K562 (cell line): ENCODE measurements at places on chromosomes 12 and 14.

- no peak overlapping the region for H3K27ac ChIP-seq
- no peak overlapping the region for H3K4me3 ChIP-seq
- no peaks in the 10 kb centered on the region for H3K36me3 ChIP-seq
- H3K27me3 ChIP-seq: no peaks in the 10 kb centered on the region
These were observed 167.8 kb downstream of the TMEM117 start for GRCh38 chr12:44003721-44004120.

DNA sequence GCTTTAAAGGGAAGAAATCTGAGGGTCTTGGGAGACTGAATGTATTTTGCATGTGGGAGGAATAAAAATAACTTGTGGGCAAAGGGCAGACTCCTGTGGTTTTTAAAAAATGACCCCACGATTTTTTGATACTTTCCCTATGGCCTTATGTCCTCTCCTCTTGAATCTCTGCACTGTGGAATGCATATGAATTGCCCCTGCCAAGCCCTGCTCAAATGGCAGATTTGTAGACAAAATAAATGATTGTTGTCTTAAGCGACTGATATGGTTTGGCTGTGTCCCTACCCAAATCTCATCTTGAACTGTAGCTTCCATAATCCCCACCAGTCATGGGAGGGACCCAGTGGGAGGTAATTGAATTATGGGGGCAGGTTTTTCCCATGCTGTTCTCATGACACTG, 223.8 kb downstream of the DACT1 start:
- H3K27ac ChIP-seq: no peak overlapping the region
- H3K4me3 ChIP-seq: no peak overlapping the region
- no peaks in the 10 kb centered on the region for H3K4me1 ChIP-seq

- no peak for DNase-seq
- H3K4me3 ChIP-seq: no peak overlapping the region
- H3K36me3 ChIP-seq: no peaks in the 10 kb centered on the region
- H3K27ac ChIP-seq: no peak overlapping the region
- H3K4me1 ChIP-seq: peaks cover 7% of the 10 kb centered on the region; the same call in 2 of the 3 replicates
These were observed 5.1 kb upstream of the ENDOU start for GRCh38 chr12:47730341-47730744.

DNA sequence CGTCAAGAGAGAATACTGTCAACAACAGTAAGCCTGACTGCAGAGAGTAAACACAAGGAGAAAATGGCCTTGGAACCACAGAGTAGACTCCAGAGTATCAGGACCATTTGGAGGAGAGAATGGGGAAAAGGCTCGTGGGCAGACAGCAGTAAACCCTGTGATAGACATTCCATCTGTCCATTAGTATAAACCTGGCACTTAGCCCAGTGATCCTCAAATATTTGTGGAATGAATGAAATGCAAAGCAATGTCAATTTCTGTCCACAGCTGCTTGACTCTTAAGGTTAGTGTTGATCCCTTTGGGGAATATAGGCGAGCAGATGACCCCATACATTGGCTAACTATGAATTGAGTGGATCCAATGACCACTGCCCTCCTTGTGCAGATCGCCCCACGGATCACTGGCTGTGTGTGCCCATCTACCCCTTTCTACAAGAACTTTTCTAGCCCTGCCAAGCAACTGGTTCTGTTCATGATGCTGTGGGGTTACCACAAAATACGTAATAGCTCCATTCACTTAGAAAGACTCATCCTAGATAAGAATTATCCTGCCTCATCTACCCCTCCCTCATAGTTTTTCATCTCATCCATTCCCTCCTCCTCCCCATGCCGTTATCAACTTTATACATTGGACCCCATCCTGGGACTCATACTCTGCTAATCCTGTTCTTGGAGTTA, 846.8 kb downstream of the NRXN3 start:
- H3K4me3 ChIP-seq: no peak overlapping the region
- no peak overlapping the region for H3K27ac ChIP-seq
- no peaks in the 10 kb centered on the region for H3K4me1 ChIP-seq
- DNase-seq: no peak

- no peaks in the 10 kb centered on the region for H3K27me3 ChIP-seq
- H3K4me1 ChIP-seq: no peaks in the 10 kb centered on the region
- H3K27ac ChIP-seq: no peak overlapping the region
- no peak overlapping the region for H3K4me3 ChIP-seq
- H3K36me3 ChIP-seq: no peaks in the 10 kb centered on the region
These were observed 269.0 kb downstream of the KCNH5 start for GRCh38 chr14:62776300-62776699.

DNA sequence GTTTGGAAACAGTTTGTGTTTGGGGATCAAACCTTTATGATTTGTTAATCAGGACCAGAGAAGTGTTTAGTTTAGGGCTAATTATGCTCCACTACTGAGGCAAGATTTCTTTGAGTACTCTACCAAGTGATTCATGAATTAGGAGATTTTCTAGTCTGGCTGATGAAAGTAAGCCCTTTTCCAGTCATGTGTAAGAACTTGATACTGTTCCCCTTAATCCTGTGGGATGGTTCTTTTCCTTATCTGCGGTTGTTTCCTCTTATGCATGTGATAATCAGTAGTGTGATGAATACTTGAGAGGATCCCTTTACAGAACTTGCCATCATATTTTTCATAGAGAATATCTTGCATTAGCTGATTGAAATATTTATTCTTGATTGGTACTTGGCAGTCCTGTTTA, 42.1 kb downstream of the DYRK2 start:
- H3K4me3 ChIP-seq: no peak overlapping the region
- H3K4me1 ChIP-seq: no peaks in the 10 kb centered on the region
- H3K27ac ChIP-seq: no peak overlapping the region

DNA sequence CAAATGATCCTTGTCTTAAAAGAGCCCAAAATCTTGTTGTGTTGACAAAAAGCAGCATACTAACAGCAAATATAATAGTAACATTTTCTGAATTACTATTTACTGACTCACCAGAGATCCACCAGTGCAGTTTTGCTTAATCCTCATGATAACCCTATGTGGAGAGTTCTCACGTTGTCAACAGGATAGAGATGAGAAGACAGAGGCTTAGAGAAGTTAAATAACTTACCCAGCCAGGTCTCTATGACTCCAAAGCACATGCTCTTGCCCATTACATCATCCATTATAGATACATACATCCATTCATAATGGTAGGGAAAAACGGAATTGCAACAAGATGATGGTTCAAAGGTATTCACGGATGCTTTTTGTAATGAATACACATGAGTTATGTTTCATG, 111.9 kb downstream of the PAX9 start:
- H3K4me1 ChIP-seq: peaks cover 11% of the 10 kb centered on the region; the same call in 2 of the 3 replicates
- H3K36me3 ChIP-seq: no peaks in the 10 kb centered on the region
- H3K4me3 ChIP-seq: no peak overlapping the region
- no peak for DNase-seq
- H3K27me3 ChIP-seq: no peaks in the 10 kb centered on the region

DNA sequence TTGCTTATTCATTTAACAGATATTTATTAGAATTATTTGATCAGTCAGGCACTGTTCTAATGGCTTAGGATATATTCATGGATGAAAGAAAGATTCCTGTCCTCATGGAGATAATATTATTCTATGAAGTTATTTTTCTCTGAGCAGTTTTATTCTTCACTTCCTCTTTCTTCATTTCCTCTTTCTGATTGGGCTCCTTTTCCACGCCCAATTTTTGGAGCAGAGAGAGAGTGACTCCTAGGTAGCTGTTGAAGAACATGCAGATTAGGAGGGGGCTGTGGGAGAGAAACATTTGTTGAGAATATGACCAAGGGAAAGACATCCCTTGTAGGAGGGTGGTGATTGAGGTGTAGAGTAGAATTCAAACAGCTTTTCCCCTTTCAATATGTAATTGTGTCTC, 6.0 kb upstream of the YARS2 start:
- H3K4me3 ChIP-seq: no peak overlapping the region
- H3K27ac ChIP-seq: no peak overlapping the region
- H3K36me3 ChIP-seq: no peaks in the 10 kb centered on the region
- DNase-seq: no peak
- H3K27me3 ChIP-seq: no peaks in the 10 kb centered on the region

DNA sequence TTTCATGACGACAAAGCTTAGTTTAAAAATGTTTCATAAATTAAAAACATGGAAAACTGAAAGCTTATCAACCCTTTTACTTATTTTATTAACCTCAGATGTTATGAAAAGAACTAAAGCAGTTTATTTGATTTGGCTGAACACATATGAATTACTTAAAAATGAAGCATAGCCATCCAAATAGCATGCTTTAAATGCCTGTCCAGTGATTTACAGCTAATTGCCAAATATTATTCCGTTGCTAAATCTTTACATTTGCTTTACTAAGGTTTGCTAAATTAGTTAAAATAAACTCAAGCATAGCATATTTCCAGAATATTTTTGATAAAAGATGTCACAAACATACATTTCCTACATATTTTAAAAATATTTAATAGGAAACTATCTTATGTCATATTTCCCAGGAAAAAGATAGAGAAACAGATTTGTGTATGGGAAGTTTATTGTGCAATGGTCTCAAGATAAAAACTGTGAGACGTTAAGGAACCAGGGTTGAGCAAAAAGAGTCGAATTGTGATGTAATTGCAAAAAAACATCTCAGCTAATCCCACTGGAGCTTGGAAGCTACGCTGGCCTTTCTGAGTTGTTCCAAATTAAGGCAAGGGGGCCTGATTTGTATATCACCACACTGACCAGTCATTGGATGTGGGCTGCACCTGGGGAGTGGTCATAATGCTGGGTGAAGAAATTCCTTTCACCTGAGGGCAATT, 25.8 kb downstream of the GPR135 start:
- no peaks in the 10 kb centered on the region for H3K4me1 ChIP-seq
- H3K27ac ChIP-seq: no peak overlapping the region
- H3K36me3 ChIP-seq: no peaks in the 10 kb centered on the region
- H3K4me3 ChIP-seq: no peak overlapping the region

GRCh38 chr14:81309511-81309910, 88.8 kb upstream of the GTF2A1 start:
- peaks cover 27% of the 10 kb centered on the region; the same call in 2 of the 3 replicates for H3K36me3 ChIP-seq
- H3K27ac ChIP-seq: no peak overlapping the region
- no peak overlapping the region for H3K4me3 ChIP-seq
- DNase-seq: no peak
- H3K27me3 ChIP-seq: no peaks in the 10 kb centered on the region

- no peaks in the 10 kb centered on the region for H3K36me3 ChIP-seq
- no peak overlapping the region for H3K4me3 ChIP-seq
- no peaks in the 10 kb centered on the region for H3K4me1 ChIP-seq
- no peak overlapping the region for H3K27ac ChIP-seq
- no peaks in the 10 kb centered on the region for H3K27me3 ChIP-seq
These were observed 289.5 kb upstream of the E2F7 start for GRCh38 chr12:77354766-77355362.

GRCh38 chr12:92570056-92570753, 132.6 kb upstream of the PLEKHG7 start:
- H3K4me1 ChIP-seq: no peaks in the 10 kb centered on the region
- H3K27ac ChIP-seq: no peak overlapping the region
- H3K4me3 ChIP-seq: no peak overlapping the region
- H3K27me3 ChIP-seq: no peaks in the 10 kb centered on the region

GRCh38 chr12:87779858-87780498, 249.2 kb downstream of the C12orf50 start:
- H3K27ac ChIP-seq: no peak overlapping the region
- no peaks in the 10 kb centered on the region for H3K4me1 ChIP-seq
- H3K36me3 ChIP-seq: no peaks in the 10 kb centered on the region
- no peaks in the 10 kb centered on the region for H3K27me3 ChIP-seq

DNA sequence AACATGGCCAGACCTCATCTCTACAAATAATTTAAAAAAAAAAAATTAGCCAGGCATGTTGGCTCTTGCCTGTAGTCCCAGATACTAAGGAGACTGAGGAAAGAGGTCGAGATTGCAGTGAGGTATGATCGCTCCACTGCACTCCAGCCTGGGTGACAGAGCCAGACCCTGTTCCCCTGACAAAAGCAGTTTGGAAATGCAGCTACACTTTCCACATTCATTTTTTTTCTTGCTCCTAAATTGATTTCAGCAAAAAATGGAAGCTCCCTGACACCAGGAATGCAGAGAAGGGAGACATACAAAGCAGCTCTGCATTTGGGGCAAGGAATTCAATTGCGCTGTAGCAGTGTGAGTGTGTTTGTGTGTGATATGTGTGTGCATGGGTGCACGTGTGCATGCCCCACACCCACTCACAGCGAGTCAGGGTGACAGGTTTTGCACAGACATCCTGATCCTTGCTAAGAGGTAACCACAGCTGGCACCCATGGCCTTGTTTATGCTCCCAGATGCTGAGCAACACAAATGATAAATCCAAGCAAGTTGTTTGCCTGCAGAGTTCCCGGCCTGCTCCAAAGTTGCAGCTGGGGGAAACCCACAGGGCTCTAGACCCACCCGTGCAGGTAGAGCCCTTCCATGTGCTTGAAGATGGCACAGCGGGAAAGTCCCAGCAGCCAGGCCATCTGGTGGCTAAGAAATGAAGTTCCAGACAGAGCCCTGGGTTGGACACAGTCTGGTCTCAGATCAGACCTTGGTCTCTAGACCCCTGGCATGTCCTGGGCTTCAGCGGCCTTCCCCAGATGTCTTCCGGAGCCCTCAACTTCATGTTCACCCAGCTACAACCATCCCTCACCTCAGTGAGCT, 25.9 kb upstream of the BDKRB2 start:
- no peaks in the 10 kb centered on the region for H3K4me1 ChIP-seq
- no peak overlapping the region for H3K27ac ChIP-seq
- H3K27me3 ChIP-seq: peaks cover 7% of the 10 kb centered on the region; the same call in 1 of the 2 replicates
- H3K36me3 ChIP-seq: no peaks in the 10 kb centered on the region

DNA sequence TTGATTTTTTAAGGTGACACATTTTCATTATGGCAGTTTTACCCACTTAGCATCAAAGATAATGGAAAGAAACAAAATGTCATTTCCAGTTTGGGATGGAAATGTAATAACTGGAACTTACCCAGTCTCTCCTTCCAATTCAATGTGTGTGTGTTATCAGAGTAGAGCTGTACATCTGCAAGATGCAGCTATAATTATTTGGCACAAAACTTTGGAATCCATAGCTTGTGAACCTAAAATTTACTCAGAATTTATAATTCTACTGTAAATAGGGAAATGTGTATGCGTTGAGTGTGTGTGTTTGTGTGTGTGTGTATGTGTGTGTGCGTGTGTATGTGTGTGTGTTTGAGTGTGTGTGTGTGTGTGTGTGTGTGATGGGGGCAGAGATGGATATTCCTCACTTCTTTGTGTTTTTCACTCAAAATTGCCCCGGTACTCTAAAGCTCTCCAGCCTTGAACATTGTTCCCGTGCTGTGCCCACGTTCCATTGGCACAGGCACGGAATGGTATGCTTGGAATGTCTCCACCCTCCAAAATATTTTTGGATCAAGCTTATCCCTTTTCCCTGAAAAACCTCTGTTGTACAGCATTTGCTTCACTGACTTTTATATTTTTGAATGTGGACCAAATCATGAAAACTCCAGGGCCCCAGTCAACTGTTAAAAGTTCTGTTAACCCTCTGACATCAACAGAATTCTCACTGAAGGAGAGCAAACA, 150.2 kb upstream of the BMP4 start:
- no peaks in the 10 kb centered on the region for H3K36me3 ChIP-seq
- H3K4me1 ChIP-seq: no peaks in the 10 kb centered on the region
- H3K27me3 ChIP-seq: no peaks in the 10 kb centered on the region

- no peaks in the 10 kb centered on the region for H3K4me1 ChIP-seq
- H3K27me3 ChIP-seq: no peaks in the 10 kb centered on the region; the same call in 2 of the 3 replicates
- H3K36me3 ChIP-seq: no peaks in the 10 kb centered on the region
- no peak for DNase-seq
- H3K27ac ChIP-seq: no peak overlapping the region
These were observed 9.8 kb upstream of the IFNG start for GRCh38 chr12:68169213-68169889.

- H3K4me3 ChIP-seq: no peak overlapping the region
- no peaks in the 10 kb centered on the region for H3K27me3 ChIP-seq
- no peak for DNase-seq
These were observed 321.8 kb upstream of the E2F7 start for GRCh38 chr12:77387214-77387613.

- H3K27ac ChIP-seq: no peak overlapping the region
- no peaks in the 10 kb centered on the region for H3K27me3 ChIP-seq
- DNase-seq: no peak
- H3K4me1 ChIP-seq: no peaks in the 10 kb centered on the region
These were observed 15.0 kb downstream of the GABARAPL1 start for GRCh38 chr12:10227648-10228047.
